ENCODE measurements at places on chromosomes 2 and 18.

- no peak for DNase-seq
These were observed 18.8 kb upstream of the TEX44 start for GRCh38 chr2:231573698-231574421.

DNA sequence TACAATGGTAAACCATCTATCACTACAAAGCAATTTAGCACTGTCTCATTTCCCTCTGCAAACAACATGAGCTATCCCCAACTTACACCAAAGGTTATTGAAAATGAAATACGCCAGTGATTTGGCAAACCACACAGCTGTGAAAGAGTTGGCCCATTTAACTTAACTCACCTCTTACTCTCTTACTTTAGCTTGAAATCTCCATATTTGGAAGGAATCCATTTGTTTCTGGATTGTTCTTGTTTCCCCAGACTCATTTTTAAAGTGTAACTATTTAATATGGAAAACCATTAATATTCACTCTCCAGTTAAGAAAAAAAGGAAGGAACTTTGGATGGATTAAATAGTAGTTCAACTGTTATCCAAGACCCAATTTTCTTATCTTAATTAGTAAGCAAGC lies 93.7 kb upstream of the TRIB2 start:
- DNase-seq = no peak

- DNase-seq = no peak
These were observed 2.0 kb downstream of the ETAA1 start for GRCh38 chr2:67399144-67399543.

DNA sequence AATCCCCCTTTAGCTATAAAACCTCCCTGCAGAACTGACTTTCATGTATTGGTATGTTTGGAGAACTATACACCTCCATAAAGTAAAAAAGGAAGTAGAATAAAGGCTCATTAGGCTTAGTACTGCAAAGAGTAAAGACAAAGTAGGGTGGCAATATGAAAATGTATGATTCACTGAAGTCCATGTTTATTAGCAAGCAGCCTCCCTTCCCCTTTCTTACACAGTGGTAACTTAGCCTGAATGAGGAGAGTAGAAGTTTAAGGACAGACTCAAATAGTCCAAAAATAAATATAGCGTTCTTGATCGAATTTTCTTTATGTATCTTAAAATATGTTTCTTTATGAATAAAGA lies 1.5 kb downstream of the ZNF804A start:
- DNase-seq = no peak

DNA sequence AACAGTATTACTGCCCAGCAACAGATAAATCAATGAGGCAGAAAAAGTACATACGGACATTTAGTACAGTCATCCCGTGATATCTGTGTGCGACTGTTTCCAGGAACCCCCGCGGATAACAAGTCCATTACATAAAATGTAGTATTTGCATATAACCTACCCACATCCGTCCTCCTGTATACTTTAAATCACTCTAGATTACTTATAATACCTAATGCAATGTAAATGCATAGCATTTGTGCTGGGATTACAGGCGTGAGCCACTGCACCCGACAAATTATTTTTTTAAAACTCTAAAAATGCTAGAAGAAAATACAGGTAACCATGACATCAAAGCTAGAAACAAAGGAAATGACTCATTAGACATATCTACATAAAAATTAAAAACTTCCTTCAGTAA lies 91.6 kb downstream of the FAM161A start:
- DNase-seq = no peak

GRCh38 chr2:23793476-23793875 lies 133.4 kb downstream of the ATAD2B start:
- no peak for DNase-seq

- DNase-seq = no peak
These were observed 44.4 kb downstream of the FBLN7 start for GRCh38 chr2:112182581-112183034.

DNA sequence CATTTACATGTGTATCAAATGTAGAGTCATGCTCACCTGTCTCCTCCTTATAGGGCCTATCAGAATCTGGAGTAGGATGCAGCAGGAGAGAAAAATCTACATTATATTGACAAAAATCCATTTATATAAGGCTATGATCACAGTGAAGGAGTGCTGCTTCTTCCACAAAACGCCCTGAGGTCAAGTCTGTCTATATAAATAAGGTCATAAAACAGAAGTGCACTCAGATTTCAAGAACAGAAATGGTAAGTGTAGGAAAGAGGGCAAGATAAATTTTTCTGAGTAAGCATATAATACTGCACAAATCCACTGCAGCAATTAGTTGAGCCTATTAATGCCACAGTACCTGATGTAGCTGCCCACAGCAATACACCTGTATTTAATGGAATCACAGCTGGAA lies 51.8 kb downstream of the COL5A2 start:
- DNase-seq = no peak

DNA sequence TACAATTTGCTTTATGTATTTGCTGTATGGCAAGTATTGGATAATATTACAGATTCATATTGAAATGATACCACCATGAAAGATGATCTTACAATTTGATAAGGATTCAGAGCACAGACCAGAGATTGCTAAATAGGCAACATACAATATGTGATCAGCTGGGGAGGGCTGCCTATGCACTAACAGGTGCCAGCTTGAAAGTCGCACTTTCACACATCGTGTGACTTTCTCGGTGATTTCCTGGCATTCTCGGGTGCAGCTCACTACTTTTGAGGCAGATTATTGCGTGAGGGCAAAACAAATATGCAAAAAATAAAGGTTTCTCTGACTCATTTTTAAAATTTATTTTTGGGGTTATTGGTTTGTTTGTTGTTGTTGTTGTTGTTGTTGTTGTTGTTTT lies 36.0 kb downstream of the RBMS1 start:
- no peak for DNase-seq

GRCh38 chr18:9535430-9535991 lies 60.2 kb downstream of the RALBP1 start:
- peak; percentile 79 for DNase-seq

- DNase-seq = no peak
These were observed 23.2 kb downstream of the LAMA3 start for GRCh38 chr18:23712445-23712844.

- no peak for DNase-seq
These were observed 272.1 kb upstream of the RND3 start for GRCh38 chr2:150759531-150759930.

DNA sequence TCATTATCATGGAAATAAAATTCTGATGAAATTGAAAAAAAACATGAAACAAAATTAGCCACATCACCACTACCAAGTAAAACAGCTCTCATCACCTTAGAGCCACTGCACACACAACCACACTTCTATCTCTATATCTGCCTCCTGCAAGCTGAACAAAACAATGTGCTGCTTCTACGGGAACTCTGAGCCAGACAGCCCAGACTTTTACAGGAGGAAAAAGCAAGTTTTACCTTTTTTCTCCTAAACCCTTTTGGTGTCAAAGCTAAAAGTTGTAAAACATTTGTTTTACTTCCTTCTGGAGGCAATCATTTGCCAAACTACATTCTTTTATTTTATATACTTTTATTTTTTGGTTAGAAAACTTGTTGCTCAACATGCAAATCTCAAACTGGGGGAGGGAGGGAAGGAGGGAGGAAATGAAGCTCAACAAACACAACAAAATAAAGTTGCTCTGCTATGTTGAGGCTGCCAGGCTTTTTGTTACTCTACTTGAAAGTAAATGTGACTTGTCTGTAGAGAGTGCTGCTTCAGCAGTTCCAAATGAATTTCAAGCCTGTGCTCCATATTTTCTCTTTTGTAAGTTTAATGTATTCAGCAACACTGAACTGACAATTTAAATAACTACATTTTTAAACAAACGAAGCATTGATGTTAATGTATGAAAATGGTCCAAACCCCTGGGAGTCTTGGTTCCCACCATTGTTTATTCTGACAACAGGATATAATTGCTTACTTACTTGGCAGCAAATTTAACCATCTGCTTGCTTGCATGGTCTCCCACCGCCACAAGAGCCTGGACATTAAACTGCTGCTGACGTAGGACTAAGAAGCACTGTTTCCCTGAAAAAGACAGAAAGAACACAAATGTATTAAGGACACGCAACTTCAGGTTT lies 24.5 kb downstream of the DARS1 start:
- DNase-seq = no peak

GRCh38 chr2:8676921-8677645 lies 4.8 kb upstream of the ID2 start:
- DNase-seq = no peak

DNA sequence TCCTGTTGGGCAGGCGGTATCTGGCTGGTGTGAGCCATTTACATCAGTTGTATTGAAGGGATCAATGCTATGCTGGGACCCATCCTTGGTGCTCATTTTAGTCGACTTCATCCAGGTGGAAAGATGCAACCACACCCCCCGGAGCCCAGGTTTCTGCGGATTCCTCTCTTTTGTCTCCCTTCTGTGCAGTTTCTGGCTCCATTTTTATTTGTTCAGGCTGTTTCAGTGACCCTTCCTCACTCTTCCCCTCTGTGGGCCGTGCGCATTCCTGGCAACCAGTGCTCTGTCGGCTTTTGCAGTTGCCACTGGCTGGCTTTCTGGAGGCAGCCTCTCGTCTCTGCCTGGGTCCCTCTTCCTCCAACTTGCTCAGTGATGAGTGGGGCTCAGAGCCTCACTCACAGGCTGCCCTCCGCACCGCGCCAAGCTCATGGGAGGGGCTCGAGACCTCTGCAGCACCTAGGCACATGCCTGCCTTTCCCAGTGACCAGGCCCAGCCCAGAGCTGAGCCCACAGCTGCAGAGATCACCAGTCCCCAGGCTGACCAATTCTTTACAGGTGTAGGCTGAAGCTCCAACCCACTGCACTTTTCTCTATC lies 12.1 kb downstream of the SH3RF3 start:
- no peak for DNase-seq

- no peak for DNase-seq
These were observed 75.2 kb downstream of the RBMS1 start for GRCh38 chr2:160418398-160418765.

- no peak for DNase-seq
These were observed 79.6 kb downstream of the MSTN start for GRCh38 chr2:189982780-189983394.

DNA sequence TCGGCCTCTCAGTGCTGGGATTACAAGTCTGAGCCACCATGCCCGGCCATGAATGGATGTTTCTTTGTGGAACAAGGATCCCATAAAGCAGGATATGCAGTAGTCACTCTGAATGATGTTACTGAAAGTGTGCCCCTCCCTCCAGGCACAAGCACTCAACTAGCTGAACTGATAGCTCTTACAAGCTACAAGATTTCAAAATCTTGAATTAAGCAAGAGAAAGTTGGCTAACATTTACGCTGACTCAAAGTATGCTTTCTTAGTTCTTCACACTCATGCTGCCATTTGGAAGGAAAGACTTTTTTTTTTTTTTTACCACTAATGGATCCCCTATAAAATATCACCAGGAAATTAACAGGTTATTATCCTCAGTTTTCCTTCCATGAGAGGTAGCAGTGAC lies 549.0 kb upstream of the PKDCC start:
- no peak for DNase-seq

GRCh38 chr18:24398540-24398939 lies 916 bp upstream of the OSBPL1A start:
- DNase-seq = no peak

GRCh38 chr2:115807276-115807675 lies 1364.8 kb downstream of the DPP10 start:
- no peak for DNase-seq

DNA sequence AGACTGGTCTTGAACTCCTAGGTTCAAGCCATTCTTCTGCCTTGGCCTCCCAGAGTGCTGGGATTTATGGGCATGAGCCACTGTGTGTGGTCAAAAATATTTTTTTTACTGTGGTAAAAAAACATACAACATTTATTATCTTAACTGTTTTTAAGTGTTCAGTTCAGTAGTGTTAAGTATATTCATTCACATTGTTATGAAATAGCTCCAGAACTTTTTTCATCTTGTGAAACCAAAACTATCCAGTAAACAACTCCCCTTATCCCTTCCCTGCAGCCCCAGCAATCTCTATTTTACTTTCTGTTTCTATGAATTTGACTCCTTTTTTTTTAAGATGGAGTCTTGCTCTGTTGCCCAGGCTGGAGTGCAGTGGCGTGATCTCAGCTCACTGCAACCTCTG lies 9.3 kb downstream of the RMC1 start:
- DNase-seq = no peak

GRCh38 chr2:236498369-236498768 lies 71.3 kb upstream of the ACKR3 start:
- DNase-seq = no peak

- DNase-seq = no peak
These were observed 131.5 kb upstream of the SERTAD2 start for GRCh38 chr2:64785245-64785644.

DNA sequence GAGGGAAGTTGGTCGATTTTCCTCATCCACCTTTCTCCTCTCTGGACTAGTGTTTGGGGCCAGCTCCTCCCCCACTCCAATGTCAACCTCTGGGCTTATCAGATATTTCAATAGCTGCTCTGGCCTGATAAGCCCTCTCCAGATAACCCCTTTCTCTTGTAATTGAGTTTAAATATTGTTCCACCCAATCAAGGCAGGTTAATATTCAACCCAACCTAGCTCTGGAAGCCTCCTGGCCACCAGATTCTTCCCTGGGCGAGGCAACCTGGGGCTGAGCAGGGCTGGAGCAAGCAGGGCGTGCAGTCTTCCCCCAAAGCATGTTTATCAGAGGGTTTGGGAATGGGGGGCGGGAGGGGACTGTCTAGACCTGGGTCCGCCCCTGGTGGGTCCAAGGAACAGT lies 73.8 kb downstream of the TFCP2L1 start:
- DNase-seq = no peak
